ENCODE measurements at places on chromosomes 3 and 15.

DNA sequence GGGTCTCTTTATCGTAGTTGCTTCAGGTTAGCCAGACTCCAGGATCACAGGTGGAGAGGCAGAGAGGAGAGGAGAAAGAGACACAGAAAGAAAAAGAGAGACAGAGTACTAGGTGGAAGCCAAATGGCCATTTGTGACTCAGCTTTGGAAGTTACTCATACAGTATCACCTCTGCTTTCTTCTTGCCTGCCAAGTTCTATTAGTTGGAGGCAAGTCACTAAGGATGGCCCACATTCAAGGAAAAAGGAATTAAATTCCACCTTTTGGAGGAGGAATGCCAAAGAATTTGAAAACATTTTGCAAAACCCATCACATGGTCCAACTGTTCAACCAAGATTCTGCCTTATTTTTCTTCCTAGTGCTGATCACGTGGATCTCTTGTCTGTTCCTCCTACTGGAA, 291.1 kb downstream of the CHL1 start:
- DNase-seq = no peak

- no peak for DNase-seq
These were observed 18.1 kb downstream of the GHRL start for GRCh38 chr3:10274601-10275000.

- DNase-seq = no peak
These were observed 2.5 kb upstream of the GREM1 start for GRCh38 chr15:32715276-32715675.

GRCh38 chr3:123113889-123114450, 47.1 kb downstream of the PDIA5 start:
- DNase-seq = no peak

DNA sequence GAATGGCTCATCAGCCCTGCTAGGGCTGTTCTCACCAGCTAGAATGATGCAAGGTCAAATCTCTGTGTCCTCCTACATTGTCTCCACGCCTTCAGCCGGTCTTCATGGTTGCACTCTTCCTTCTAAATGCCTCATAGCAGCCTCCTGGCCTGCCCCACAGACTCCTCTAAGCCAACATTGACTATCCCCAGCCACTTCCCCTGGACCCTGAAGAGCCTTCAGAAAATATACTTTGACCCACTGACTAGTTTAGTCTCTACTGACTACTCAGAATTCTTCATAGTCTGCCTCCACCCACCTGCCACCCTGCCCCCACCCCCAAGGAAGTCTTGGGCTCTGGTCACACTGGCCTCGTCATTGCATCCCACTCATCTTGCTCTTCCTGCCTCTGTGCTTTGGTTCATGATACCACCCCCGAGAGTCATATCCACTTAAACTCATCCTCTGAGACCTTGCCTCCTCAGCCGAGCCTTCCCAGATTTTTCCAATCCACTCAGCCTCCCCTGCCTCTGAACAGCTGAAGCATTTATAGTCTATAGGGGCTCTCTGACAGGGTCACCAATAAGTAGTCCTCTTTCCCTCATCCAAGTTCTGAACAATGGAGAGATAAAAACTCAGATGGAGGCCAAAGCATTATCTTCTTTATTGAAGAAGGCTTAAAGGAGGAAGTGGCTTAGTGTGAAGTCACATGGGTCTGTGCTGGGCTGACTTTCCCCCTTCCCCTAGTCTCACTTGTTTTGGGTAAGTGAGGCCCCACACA, 9.5 kb upstream of the DOCK3 start:
- no peak for DNase-seq

- DNase-seq = no peak
These were observed 83.4 kb upstream of the BHLHE40 start for GRCh38 chr3:4895838-4896237.

- no peak for DNase-seq
These were observed 399.9 kb downstream of the LRTM1 start for GRCh38 chr3:54527953-54528352.

GRCh38 chr3:72129501-72130094, 344.6 kb upstream of the PROK2 start:
- no peak for DNase-seq

All from NAMALWA (cell line).